ELF-1 (cell line): ENCODE measurements at places on chromosomes 3 and 15.

- no peak for DNase-seq
These were observed 550 bp downstream of the CLN6 start for GRCh38 chr15:68228971-68229385.

- DNase-seq = no peak
These were observed 137.7 kb upstream of the ZPLD1 start for GRCh38 chr3:102297072-102297658.

DNA sequence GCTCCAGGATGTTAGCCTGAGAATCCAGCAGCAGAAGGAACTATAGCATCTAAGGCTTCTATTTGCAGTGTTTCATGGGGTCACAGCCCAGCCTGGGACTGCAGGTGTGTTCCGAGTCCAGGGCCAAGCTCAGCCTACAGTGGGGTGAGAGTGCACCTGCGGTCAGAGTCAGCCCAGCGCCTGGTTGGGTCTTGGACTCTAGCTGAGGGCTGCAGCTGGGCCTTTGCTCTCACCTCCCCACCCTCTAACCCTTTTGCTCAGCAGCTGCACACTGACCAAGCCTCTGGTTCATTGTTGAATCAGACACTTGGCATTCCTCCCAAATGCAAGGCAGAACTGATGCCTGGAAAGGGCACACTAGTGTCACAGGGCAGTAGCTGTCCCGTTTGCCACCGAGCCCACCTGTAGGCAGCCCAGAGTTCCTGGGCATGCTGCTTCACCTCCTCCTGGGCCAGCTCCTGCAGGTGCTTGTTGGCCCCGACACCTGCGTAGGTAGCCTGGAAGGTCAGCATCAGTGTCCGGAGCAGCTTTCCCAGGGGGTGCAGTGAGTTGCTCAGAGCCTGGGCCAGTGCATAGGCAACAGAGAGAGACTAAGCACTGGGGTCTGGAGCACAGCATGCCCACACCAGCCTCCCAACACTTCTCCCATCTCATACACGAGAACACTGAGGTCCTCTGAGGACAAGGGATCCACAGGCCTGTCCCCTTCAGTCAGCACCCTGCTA is 17.5 kb downstream of the ALS2CL start:
- no peak for DNase-seq

- DNase-seq = no peak
These were observed 75.2 kb downstream of the LIPC start for GRCh38 chr15:58506783-58507668.

DNA sequence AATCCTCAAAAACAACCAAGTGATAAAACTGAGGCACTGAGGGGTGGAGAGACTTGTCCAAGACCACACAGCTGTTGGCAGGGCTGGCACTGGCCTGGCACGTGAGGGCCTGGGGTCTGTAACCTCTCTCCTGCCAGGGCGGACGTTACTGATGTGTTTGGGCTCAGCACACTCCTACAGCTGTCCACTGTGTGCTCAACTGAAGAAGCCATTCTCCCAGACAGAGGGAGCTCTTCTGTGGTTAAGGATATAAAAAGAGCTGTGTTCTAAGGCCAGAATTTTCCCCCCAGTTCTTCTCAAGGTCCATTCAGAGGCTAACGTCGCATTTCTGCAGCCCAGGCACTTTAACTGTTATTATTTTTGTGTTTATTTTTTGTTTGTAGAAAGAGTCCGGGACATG is 429.0 kb upstream of the ATP11B start:
- DNase-seq = no peak

DNA sequence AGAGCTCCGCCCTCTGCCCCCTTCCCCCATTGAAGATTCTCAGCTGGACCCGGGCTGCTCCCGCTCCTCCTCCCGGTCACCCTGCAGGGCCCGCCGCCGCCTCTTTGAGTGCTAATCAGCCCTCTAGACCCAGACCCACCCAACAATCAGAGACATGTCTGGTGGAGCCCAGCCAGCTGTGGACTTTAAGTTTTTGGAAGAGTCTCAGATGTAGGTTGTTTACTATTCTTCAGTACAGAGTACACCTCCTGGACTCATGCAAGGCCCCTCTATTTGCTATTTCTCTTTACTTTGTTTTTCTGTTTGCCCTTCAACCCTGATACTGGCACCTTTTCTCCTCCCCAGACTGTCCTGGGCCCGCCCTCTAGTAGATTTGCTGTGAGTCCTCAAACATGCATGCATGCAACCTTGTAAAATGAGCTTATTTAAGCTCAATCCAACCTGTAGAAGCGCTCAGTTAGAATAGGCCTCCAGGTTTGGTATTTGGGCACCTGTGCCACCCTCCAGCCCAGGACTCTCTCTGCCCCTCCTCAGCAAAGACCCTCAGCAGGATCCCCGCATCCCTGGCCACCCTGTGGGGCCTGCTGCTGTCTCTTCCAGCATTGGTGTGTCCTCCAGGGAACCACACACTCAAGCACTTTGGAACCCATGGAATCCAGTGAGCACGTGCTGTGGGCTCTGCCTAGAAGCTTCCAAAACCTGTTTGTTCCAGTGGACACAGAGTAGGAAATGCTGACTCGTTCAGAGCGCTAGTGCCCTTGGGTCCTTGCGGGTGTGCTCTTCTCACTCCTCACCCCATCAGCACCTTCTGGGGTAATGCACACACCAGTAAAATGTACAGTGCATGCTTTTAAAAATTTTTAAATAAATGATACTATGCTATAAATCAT is 4.6 kb downstream of the PRR23E start:
- no peak for DNase-seq

GRCh38 chr15:48978638-48979037 is 14.9 kb upstream of the SHC4 start:
- no peak for DNase-seq

DNA sequence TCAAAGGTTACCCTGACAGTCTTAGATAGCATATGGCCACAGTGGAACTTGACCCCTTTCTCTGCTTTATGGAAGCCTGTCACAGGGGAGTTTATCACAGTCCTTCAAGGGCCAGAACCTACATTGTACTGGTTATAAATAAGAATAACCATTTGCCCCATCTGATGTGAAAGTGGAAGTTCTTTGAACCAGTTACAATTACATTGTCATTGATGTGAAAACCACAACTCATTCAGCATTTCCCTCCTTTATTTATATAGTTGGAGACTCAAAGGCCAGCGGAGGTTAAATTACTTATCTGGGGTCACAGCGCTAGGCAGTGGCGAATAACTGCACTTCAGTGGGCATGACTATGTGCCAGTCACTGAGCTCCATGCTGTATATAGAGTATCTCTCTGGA is 60.5 kb upstream of the TBC1D5 start:
- DNase-seq = no peak

- no peak for DNase-seq
These were observed 50.5 kb upstream of the SPSB4 start for GRCh38 chr3:141000686-141001085.

- no peak for DNase-seq
These were observed 73.8 kb upstream of the LRRFIP2 start for GRCh38 chr3:37248164-37248563.

- DNase-seq = peak; percentile 51
These were observed 118.8 kb upstream of the ADPGK start for GRCh38 chr15:72902245-72902918.

DNA sequence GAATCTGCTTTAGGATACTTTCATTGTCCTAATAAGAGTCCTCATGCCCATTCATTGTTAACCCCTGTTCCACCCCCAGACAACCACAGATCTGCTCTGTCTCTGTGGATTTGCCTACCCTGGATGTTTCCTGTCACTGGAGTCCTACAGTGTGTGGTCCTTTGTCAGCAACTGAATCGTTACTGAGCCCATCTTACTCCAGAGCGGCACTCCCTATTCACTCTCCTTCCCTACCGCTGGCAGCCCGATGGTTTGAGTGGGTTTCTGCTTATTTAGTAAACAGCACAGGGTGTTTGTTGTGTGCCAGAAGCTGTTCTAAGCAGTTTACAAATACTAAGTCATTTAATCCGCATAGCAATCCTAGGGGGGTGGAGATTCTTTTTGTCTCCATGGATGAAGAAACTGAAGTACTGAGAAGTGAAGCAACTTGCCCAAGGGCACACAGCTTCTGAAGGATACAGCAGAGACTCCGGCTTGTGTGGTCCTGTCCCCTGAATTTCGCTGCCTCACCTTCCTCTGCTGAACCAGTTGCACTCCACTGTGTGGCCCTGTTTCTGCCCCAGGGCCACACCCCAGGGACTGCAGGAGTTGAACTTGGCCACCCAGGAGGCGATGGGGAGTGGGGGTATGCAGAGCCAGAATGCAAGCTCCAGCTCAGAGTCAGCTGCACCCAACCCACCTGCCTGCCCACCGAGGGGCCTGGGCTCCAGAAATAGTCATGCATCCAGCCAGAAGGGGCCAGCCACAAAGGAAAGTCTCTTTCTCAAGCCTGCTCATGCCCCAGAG is 56.5 kb upstream of the SLC6A1 start:
- peak; percentile 26 for DNase-seq

DNA sequence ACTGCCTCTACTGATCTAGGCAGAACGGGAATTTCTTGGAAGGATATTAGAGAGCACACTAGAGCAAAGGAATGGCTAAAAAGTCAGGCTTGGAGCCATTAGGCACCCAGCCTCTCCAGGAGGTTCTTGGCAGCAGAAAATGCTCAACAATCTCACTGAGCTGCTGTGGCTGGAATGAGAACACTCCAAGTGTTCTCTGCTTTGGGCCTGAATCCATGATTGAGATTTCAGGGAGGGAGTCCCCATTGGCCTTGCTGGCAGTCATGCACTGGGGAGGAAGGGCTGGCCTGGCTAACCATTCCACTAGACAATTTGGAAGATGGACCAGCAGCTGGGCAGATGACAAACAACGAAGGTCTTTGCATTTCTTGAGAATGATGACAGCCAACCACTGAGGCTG is 362.6 kb downstream of the SHQ1 start:
- no peak for DNase-seq

GRCh38 chr3:159865041-159865579 is 123.5 kb upstream of the IL12A start:
- DNase-seq = no peak

DNA sequence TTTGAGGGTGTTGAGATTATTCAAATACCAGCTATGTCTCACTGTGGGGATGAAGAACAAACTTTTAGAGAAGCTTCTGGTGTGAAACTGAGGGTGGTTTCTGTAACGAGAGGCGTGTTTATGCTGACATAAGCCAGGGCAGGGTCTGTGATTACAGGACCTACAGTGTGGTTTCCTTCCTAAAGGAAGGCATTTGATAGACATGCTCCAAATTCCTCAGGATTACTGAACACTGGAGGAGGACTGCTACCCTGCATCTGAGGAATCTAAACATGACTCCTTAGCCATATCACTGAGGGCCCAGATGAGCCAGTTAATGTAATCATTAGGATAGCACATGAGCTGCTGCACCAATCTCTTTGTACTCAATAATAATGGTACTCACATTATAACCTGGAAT is 328.4 kb upstream of the UMPS start:
- DNase-seq = peak; percentile 65

GRCh38 chr15:50814634-50815033 is 49.1 kb upstream of the SPPL2A start:
- DNase-seq = no peak

DNA sequence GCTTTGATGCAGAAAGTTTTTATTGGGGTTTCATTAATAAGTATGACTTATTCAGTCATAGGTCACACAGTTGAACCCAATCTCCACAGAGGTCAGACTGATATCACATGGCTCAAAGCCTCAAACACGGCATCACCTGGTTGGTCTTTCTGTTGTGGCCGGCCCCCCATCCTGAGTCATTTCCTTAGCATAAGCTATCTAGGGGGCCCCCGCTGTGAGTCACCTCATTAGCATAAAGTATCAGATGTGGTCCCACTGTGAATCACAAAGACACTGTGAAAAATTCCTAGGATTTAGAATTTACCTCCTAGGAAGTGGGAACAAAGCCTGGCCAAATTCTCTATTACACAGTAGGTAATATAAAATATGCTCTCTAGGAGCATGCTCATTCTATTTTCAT is 502.2 kb downstream of the PYDC2 start:
- DNase-seq = peak; percentile 15

GRCh38 chr3:17412950-17413530 is 329.4 kb downstream of the TBC1D5 start:
- DNase-seq = peak; percentile 13

DNA sequence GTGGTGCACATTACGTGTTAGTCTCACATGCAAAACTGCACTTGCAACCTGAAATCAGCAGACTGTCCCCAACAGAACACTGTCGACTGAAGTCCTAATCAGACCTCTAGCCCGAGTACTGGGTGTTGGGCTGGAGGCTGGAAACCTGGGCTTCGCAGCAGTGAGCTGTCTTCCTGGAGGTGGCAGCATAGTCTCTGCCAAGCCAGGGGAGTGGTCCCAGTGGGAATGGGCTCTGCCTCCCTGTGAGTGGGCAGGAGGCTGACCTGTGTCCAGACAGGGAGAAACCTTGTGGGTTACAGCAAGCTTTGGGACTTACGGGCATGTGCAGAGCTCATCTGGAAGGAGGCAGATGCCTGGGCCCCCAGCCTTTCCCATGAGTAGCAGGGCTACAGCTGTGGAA is 38.2 kb upstream of the MYZAP start:
- no peak for DNase-seq
